Forelimb muscle (tissue), 1 donor: ENCODE measurements at places on chromosomes 2 and 18. TPM values are rescaled to one million over a fixed set of nuclear protein-coding genes. Genes with fewer than 3 reads are reported as not detected.

GRCh38 chr18:33839452-33840211 is 261.6 kb downstream of the ASXL3 start:
- peak; percentile 65 for DNase-seq

DNA sequence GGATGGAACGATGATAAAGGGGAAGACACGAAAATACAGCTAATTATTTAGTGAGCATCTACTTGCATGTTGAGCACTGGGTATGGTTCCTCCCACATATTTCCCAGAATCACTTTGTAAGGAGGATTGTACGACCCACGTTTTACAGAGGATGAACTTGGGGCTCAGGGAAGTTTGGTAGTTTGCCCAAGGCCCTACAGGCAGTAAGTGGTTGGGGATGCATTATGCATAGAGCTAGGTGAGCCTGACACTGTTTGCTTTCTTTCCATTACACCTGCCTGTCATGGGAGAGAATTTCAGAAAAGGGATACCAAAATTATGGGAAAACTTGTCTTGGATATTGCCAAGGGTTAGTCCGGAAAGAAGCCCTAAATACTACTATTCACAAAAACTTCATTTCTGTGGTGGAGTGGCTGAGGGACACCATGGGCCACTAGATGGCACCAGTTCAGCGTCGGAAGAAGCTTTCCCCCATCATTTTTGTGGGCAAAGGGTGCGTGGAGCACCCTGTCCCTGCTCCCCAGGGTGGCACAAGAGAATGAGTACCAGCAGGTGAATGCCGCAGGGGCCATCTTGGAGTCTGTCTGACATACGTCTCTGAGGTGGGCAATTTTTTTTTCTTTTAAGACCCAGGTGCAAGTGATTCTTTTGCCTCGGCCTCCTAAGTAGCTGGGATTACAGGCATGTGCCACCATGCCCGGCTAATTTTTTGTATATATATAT is 23.5 kb upstream of the C18orf32 start:
- DNase-seq, result no peak

The UGT1A5 gene
- not detected for polyA plus RNA-seq

GRCh38 chr2:164677733-164678132 is 56.5 kb upstream of the GRB14 start:
- no peak for DNase-seq

DNA sequence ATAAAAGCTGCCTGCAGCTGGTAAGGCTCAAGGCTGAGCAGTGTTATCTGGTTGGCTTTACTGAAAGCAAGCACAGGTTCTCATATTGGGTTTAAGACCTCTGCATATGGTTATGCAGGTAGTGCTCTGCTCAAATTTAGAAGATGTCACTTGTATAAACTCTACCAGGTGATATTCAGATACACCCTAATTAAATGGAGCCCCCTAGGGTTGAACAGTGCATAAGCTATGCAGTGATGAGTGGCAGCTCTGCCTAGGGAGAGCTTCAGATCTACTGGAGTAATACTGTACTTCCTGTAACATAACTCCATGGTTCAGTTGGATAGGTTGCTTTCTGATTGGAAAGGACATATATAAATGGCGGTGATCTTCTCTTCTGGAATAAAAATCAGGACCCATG is 222.7 kb downstream of the CYRIA start:
- DNase-seq, result no peak

DNA sequence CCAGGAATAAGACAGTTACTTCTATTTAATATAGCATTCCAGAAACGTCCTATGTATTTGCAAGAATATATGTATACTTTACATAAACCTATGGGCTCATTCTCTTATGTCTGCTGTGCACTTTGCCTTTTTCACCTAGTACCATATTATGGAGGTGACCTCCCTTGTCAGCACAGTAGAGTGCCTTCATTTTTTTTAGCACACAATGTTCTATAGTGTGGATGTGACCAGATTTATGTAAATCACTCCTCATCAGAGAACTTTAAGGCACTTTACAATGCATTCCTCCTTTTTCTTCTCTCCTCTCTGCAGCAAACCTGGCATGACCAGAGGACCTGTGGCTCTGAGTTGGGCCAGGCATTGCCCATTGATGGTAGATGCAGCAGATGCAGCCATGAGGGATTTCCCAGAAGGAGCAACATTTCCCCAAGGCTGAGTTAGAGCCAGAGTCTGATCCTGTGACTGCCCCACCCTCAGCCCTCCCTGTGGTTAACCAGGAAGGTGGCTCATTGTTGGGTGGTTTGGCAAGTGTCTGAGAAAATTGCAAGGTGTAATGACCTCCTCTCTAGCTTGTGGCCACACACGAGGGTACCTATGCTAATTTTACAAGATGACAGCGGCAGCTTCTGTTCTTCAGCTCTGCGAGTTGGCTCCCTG is 76.5 kb upstream of the DLX2 start:
- no peak for DNase-seq

The EPB41L3 gene
- 107 TPM for polyA plus RNA-seq

- no peak for DNase-seq
Observed at GRCh38 chr2:181178823-181179412, 198.5 kb downstream of the UBE2E3 start.

- DNase-seq, result no peak
Observed at GRCh38 chr2:75476761-75477160, 84.0 kb downstream of the EVA1A start.

GRCh38 chr2:157325786-157326185 is at the start of gene ERMN:
Gene ERMN (minus strand): TSS chr2:157325824. CDS start chr2:157325642, 182 bp downstream.
- DNase-seq, result no peak

The CXCR1 gene
- polyA plus RNA-seq, result not detected

- DNase-seq, result no peak
Observed at GRCh38 chr2:219071131-219071816, 10.6 kb upstream of the IHH start.

DNA sequence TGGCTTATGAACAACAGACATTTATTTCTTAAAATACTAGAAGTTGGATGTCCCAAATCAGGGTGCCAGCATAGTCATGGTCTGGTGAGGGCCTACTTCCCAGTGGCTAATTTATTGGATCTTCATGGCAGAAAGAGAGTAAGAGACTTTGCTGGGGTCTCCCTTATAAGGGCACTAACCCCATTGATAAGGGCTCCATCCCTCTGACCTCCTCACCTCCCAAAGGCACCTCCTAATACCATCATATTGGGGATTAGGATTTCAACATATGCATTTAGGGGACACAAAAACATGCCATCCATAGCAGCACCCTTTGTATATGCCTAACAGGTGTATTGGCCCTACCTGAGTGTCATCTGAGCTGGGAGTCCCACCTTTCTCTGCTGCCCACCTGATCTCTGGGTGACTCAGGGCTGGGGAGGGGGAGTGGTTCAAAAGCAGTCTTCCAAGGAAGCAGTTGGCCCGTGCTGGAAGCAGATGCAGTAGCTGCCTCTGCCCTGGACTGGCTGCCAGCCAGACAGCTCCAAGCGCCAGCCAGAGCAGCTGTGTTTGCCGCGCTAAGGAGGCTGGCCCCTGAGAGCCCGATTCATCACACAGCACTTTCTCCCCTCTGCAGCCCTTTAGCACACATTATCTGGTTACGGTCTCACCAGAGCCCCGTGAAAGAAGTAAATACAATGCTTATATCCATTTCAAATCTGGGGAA is 84.6 kb downstream of the SMAD7 start:
- DNase-seq, result no peak

The SDC1 gene
- polyA plus RNA-seq, result 6.0 TPM
